ENCODE measurements at places on chromosomes 5 and 9. TPM values are rescaled to one million over a fixed set of nuclear protein-coding genes. Genes with fewer than 3 reads are reported as not detected.

GRCh38 chr5:99272576-99272975 lies 343.8 kb upstream of the CHD1 start:
- DNase-seq = no peak

DNA sequence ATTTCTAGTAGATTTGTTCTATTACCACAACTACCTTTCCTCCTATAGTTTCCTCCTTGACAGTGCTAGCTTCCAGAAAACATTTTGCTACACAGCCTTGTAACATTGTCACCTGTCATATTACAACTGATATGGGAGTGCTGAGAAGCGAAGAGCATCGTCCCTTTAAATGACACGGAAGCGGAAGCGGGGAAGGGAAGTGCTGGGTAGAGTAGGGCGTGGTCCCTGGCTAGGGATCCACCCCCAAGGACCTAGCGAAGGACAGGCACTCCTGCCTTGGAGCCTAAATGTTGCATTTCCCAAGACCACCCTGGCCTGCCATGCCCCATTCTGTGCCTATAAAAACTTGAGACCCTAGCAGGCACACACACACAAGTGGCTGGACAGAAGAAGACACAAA lies 57.4 kb upstream of the RANBP6 start:
- no peak for DNase-seq

DNA sequence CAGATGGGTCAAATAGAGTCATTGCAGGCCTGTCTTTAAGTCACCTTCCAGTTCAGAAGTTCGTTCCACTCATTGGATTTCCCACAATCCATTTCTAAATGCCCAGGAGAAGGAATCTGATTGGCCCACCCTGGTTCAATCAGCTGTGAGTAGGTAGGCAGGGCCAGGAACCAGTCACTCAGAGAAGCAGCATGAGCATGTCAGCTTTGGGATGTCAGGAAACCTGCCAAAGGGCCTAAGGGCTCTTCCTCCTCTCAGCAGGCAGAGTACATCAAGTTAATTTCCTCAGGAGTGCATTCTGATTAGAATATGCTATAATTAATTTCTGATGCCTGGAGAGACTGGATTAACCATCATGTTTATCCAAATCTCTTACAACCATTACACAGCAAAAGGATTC lies 412.9 kb upstream of the CCNH start:
- DNase-seq = no peak

DNA sequence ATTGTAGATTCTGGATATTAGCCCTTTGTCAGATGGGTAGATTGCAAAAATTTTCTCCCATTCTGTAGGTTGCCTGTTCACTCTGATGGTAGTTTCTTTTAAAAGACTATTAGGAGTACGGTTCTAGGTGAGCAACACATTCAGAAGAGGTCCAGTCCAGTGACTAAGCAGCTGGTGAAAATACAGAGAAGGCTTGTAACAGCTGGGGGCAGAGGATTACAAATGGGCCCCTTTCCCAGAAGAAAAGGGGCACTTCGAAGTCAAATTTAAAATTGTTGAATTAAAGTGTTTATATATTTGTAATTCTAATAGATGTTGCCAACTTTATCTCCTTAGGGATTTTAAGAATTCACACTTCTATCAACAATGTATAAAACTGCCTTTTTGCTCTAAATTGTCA lies 720.5 kb downstream of the TLE4 start:
- DNase-seq = no peak

GRCh38 chr9:14869671-14870070 lies 40.6 kb downstream of the FREM1 start:
- no peak for DNase-seq

GRCh38 chr9:112176524-112176923 lies 1.4 kb upstream of the SUSD1 start:
- no peak for DNase-seq

GRCh38 chr9:82010711-82011110 lies 22.1 kb downstream of the SPATA31D1 start:
- no peak for DNase-seq

DNA sequence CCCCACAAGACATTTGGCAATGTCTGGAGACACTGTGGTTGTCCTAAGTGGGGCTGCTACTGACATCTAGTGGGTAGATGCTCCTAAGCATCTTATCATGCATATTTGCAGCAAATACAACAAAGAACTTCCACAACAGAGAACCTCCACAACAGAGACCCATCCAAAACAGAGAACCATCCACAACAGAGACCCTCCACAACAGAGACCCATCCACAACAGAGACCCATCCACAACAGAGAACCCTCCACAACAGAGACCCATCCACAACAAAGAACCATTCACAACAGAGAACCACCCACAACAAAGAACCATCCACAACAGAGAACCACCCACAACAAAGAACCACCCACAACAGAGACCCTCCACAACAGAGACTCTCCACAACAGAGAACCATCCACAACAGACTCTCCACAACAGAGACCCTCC lies 32.8 kb downstream of the ARPC5L start:
- DNase-seq = no peak

GRCh38 chr5:67677422-67677970 lies 480.9 kb upstream of the CD180 start:
- DNase-seq = no peak

- no peak for DNase-seq
Measured at GRCh38 chr5:154078272-154078671, 39.5 kb downstream of the MFAP3 start.

DNA sequence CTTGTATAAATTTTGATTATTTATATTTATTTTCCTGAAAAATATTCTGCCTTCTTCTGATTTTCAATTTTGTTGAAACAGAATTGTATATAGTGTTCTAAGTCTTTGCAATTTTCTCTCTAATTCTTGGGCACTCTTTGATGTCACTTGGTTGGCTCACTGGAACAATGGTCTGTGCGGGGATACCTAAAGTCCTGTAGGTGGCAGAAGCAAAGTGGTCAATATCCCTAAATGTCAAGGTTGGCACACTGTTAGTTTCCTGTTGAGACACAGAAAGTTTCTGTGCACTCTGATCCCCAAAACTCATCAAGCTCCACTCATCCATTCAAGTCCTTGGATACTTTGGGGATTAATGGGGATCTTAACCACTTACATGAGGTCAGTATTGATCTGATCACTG lies 480.8 kb upstream of the CCNG1 start:
- no peak for DNase-seq

DNA sequence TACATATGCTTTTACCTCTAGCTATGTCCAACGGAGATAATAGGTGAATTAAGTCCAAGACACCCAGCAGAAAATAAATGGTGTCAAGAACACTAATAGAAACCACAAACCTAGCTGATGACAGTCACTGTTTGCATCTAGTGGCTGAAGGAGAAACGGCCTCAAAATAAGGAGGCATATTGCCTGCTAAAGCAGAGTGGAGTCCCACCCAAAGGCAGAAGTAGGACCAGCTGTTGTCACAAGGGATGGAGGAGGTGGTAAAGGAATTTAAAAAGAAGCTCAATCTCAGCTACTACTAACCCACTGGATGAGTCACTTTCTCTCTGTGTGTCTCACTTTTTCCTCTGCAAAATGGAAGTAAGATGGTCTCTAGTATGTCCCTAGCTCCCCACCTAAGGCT lies 224.3 kb downstream of the GRIA1 start:
- no peak for DNase-seq

GRCh38 chr5:16681876-16682275 lies 65.1 kb upstream of the RETREG1 start:
- no peak for DNase-seq

GRCh38 chr9:21778304-21778703 lies 24.1 kb upstream of the MTAP start:
- no peak for DNase-seq

The ABLIM3 gene
- total RNA-seq = 7.8 TPM

The FNBP1 gene
- total RNA-seq = 54.1 TPM

The CMYA5 gene
- total RNA-seq = 1.4 TPM

The GZMA gene
- not detected for total RNA-seq

The P4HA2 gene
- total RNA-seq = 38.5 TPM

The SPINK13 gene
- total RNA-seq = not detected

The SLC36A3 gene
- total RNA-seq = not detected

The PTBP3 gene
- 78.6 TPM for total RNA-seq

The IRX1 gene
- total RNA-seq = 24.1 TPM

The HMMR gene
- total RNA-seq = 25.9 TPM
